ENCODE measurements at places on chromosomes 3 and 15. TPM values are rescaled to one million over a fixed set of nuclear protein-coding genes. Genes with fewer than 3 reads are reported as not detected.
A peak's percentile ranks its signal among the peaks of the same experiment; 100 is the strongest.

DNA sequence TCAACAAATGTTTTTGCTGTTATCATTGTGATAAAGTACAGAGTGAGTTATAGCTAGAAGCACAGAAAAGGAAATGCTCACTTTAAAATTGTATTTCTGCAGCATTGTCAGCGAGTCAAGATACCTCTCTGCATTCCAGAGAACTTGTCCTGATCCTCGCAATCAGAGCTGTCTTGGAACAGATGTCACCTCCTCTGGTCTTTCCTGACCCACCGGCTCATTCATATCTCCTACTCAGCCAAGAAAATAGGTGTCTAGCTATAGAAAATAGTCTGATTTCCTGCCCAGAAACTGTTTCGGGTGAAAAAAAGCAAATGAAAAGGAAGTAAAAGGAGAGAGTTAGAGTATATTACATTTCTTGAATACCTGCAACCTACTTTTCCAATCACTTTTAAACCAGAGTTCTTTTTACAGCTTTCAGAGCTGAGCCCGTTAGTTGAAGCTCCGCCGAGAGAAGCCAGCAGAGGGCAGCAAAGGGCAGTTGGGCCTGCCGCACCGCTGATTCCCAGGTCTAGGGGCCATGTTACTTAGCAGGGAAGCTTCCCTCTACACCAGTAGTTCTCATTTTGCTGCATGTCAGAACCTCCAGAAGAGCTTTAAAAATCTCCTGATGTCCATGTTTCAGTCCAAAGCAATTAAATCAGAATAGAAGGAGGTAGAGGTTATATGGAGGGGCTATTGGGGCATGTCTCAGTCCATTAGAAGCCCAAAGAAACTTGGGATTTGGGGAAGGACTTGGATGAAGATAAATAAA is 185.7 kb upstream of the THRB start:
- peaks cover 4% of the 10 kb centered on the region for H3K4me1 ChIP-seq
- H3K36me3 ChIP-seq, result no peaks in the 10 kb centered on the region
- no peak overlapping the region for H3K4me3 ChIP-seq
- H3K27me3 ChIP-seq, result no peaks in the 10 kb centered on the region
- peak; percentile 77 for DNase-seq
- H3K27ac ChIP-seq, result no peak overlapping the region

RTP3 gene
- total RNA-seq, result 1.0 TPM

DNA sequence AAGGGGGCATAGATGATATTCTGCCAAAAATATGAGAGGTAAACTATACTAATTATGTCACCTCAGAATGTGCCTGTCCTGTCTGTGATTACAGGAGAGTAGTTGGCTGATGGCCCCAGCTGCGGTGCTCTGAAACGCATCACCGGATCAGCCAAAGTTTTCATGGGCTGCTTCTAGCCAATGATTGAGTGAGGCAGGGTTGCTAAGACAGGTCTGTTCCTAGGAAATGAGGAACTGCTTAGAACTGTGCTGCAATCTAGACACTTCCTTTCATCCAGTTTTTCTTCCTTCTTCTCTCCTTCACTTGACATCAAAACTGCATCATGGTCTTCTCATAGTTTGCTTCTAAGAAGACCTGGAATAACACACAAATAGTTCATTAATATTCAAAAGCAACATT is 124.0 kb downstream of the KCNH8 start:
- H3K4me1 ChIP-seq, result no peaks in the 10 kb centered on the region
- no peaks in the 10 kb centered on the region for H3K36me3 ChIP-seq
- H3K27me3 ChIP-seq, result no peaks in the 10 kb centered on the region
- no peak overlapping the region for H3K27ac ChIP-seq
- no peak overlapping the region for H3K4me3 ChIP-seq

DNA sequence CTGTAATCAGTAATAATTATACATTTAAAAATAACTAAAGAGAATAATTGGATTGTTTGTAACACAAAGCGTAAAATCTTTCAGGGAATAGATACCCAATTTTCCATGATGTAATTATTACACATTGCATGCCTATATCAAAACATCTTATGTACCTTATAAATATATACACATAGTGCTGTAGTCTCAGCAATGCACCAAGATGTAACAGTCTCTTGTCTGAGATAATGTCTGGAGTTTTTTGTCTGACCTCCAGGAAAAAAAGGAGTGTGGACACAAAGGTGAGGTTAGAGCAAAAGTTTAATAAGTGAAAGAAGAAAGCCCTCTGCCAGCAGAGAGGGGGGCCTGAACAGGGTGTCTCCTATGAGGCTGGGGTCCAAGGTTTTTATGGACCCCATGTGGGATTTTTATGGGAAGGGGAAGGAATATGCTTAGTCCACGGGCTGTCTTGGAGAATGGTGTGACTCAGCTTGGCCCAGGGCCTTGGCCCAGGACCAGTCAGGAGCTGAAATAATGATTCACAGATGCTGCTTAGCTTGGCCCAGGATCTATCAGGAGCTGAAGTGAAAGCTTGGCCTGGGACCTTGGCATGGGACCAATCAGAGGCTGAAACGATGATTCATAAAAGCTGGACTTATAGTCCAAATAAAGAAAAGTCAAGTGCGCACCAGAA is 545.0 kb downstream of the ZPLD1 start:
- H3K27ac ChIP-seq, result no peak overlapping the region
- H3K4me1 ChIP-seq, result no peaks in the 10 kb centered on the region
- H3K36me3 ChIP-seq, result no peaks in the 10 kb centered on the region
- no peak for DNase-seq

IQCH gene
- total RNA-seq, result 0.65 TPM

DNA sequence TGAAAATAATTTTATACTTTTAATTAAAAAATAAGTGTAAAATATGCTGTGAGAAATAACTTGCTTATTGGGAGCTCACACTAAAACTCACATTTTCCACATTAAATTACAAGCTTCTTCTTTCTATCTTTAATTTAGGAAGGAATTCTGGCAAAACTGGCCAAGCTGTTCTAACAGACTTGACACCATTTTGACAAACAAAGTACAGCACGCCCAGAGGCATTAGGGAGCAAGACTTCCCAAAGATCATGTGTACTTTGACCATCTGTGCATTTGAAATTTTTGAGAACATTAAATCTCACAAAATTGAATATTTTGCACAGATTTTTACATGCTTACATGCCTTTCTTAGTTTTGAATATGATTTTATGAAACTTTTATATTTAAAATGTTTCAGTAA is 1288.4 kb upstream of the CADM2 start:
- H3K27me3 ChIP-seq, result no peaks in the 10 kb centered on the region
- H3K36me3 ChIP-seq, result no peaks in the 10 kb centered on the region
- no peaks in the 10 kb centered on the region for H3K4me1 ChIP-seq
- H3K27ac ChIP-seq, result no peak overlapping the region
- no peak for DNase-seq

- no peak for DNase-seq
- no peaks in the 10 kb centered on the region for H3K4me1 ChIP-seq
- H3K36me3 ChIP-seq, result peaks cover 2% of the 10 kb centered on the region
- no peak overlapping the region for H3K4me3 ChIP-seq
- no peaks in the 10 kb centered on the region for H3K27me3 ChIP-seq
- H3K27ac ChIP-seq, result no peak overlapping the region
Observed at GRCh38 chr3:158121295-158121694, 11.4 kb downstream of the RSRC1 start.

DNA sequence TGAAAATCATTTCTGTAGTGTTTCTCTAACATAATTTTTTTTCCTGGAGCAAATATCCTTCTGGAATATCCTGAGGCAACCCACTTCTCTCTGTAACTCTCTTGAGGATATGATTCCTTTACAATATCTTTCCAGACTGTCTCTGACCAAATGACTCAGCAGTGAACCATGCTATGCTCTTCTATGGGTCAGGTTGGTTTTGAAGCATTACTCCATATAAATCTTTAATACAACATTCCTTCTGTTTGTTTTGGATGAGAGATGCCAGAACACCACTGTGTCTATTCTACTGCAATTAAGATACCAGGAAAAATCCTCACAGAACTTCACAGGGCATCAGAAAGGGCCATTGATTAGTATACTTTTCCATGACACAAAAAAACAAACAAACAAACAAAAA is 626.4 kb upstream of the ZNF385D start:
- H3K27me3 ChIP-seq, result no peaks in the 10 kb centered on the region
- no peak overlapping the region for H3K4me3 ChIP-seq
- no peak for DNase-seq
- no peak overlapping the region for H3K27ac ChIP-seq

HRG gene
- total RNA-seq, result 41.8 TPM

GASK1A gene
- 22.8 TPM for total RNA-seq

TMEM212 gene
- not detected for total RNA-seq

TGM5 gene
- total RNA-seq, result not detected

DNA sequence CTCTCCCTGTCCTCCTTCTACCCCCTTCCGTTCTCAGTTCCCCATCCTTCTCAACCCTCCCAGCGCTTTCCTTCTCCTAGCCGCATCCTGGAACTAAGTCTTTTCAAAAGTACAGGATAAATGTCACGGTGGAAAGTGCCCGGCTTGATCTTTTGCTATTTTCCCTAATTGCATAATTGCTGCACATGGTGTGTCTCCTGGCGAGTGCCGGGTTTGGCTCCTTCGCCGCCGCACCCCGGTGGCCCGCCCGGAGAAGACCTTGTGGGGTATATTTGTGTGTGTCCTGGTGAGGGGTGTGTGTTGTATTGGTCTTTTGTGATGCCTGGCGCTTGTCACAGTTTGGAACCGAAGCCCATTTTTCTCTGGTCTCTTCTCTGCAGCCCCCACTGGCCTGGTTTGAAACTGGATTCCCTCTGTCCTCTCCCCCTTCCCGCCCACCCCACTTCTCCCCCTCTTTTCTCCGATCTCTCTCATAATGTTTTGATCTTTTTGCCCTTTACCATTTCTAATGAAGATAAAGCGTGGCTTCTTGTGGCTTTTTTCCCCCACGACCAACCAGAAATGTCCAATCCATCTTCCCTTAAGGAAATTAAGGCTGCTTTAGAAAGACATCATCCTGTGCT is 692 bp downstream of the UBE2E2 start:
- DNase-seq, result peak; percentile 38
- H3K36me3 ChIP-seq, result no peaks in the 10 kb centered on the region
- peak overlapping the region; percentile 89 for H3K4me3 ChIP-seq
- H3K4me1 ChIP-seq, result peaks cover 13% of the 10 kb centered on the region
- no peaks in the 10 kb centered on the region for H3K27me3 ChIP-seq
- peak overlapping the region; percentile 92 for H3K27ac ChIP-seq

GRCh38 chr3:67382536-67382935 is 271.9 kb downstream of the SUCLG2 start:
- no peak for DNase-seq
- no peaks in the 10 kb centered on the region for H3K4me1 ChIP-seq
- H3K36me3 ChIP-seq, result no peaks in the 10 kb centered on the region
- H3K27me3 ChIP-seq, result no peaks in the 10 kb centered on the region

CISH gene
- 4.7 TPM for total RNA-seq

All from liver (tissue), 10 donors.